Caco-2 (cell line): ENCODE measurements at places on chromosomes 6 and 20.

DNA sequence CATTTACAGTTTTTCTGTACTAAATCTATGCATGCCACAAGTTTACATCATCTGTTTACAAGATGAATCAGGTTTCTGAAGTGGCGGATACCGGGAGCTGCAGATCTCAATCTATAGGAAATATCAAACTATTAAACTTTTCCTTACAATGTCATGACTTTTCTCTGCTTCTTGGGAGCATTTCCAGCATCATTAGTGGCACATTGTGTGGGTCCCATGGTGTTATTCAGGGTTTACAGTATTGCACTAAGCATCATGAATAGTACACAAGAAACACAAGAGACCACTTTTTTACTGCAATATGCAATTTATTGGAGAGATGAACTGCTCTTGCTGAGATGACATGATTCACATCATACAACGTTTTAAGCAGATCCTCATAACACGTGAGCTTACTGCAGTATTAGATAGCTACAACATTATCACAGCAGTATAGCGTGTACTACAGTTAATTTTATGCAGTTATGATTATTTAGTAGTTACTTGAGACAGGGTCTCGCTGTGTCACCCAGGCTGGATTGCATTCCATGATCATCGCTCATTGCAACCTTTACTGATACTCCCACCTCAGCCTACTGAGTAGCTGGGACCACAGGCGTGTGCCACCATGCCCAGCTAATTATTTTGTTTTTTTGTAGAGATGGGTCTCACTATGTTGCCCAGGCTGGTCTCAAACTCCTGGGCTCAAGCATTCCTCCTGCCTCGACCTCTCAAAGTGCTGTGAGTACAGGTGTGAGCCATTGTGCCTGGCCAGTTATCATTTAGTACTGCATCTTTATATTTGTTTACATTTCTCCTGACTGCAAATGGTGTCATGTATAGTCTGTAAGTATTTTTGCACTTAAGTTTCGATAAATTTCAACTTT, 18.4 kb downstream of the BLTP3A start:
- DNase-seq = no peak

DNA sequence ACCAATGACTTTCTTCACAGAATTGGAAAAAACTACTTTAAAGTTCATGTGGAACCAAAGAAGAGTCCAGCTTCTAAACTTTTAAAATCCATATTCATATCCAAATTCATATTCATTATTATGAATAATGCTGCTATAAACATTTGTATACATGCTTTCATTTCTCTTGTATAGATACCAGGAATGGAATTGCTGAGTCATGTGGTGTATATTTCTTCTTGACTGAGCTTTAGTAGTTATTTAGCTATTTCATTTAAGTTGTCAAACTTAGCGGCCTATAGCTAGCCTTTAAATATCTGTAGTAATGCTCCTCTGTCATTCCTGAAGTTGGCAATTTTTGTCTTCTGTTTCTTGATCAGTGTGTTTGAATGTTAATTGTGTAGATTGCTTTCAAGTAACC, 19.8 kb upstream of the SMIM28 start:
- DNase-seq = no peak

- DNase-seq = peak; percentile 35
Measured at GRCh38 chr6:53829698-53830221, 35.0 kb downstream of the LRRC1 start.

DNA sequence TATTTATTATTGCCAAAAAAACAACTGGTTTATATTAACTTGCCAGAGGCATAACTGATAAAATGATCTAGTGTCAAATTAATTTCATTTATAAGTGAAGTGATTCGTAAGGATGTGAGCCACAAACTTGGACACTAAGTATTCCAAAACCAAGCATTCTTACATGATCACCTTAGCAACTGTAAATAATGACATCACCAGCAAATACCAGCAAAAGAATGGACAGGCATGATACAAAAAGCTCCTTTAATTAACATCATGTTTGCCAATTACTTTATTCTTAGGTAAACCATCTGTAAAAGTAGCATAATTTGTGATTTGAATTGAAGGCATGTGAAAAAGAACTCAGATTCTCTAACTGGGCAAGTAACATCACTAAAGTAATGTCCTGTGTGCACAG, 17.2 kb upstream of the FNDC1 start:
- DNase-seq = no peak

- no peak for DNase-seq
Measured at GRCh38 chr6:80280262-80281010, 174.0 kb downstream of the BCKDHB start.

DNA sequence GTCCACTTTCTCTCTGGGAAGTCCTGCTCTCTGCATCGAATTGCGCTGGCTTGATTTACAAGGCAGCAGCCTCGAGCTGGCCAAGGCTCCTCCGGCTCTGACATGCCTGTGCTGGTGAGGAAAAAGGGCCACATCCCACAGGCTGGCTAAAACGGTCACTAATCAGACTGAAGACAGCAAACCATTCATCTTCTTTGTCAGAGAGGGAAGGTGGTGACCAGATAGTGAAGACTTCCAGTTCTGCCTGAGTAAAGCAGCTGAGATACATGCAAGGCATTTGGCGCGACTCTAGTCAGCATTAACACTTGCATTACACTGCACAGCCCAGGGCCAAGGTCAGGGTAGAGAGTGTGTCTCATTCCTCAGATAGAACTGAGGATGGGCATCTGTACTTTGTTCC, 203.2 kb upstream of the MAP3K7 start:
- no peak for DNase-seq

- peak; percentile 93 for DNase-seq
Measured at GRCh38 chr6:168088161-168089053, 9.4 kb upstream of the FRMD1 start.

GRCh38 chr6:32086661-32087573, 22.2 kb downstream of the TNXB start:
- no peak for DNase-seq

- DNase-seq = no peak
Measured at GRCh38 chr6:129242546-129242945, 359.6 kb downstream of the LAMA2 start.

DNA sequence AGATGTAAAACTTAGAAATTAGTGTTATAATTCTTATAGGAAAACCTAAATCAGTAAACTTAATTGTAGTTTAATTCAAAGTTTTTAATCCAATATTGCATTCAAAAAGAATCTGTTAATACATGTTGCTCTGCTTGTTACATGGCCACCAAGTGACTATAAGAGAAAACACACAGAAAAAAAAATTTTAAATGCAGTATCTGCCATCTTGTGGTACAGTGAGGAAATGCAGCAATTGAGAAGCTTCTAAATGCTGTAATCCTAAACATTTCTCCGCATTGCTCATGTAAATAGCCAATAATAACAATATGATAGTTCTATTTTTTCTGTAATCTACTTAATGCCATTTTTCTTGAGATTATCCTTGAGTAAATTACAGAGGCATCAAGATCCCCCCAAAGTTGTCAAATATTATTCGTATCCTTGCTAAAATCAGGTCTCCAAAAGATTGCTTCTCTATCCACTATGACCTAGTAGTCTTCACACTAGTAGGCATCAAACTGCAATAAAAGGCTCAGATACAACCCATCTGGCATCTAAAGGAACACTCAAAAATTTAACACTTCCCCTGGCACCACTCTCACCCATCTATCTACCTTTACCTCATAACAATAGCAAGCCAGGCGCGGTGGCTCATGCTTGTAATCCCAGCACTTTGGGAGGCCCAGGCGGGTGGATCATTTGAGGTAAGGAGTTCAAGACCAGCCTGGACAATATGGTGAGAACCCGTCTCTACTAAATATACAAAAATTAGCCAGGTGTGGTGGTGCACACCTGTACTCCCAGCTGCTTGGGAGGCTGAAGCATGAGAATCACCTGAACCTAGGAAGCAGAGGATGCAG, 34.6 kb downstream of the HDAC2 start:
- peak; percentile 48 for DNase-seq

DNA sequence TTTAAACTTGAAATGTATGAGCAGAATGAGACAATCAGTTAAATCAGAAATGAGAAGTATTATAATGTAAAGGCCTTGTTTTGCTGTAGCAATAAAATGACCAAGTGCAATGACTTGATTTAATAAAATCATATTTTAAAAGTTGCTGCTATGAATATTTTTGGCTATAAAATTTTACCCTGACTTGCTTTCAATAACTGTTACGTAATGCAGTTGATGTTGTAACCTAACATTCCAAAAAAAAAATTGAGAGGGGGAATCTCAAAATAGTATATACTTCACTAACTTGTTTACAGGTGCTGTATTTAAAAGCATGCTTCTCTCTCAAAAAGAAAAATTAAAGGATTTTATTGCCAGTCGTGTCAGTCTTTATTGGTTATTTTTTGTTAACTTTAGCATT, 71.6 kb upstream of the ADGRF4 start:
- no peak for DNase-seq

GRCh38 chr6:85576476-85576875, 17.2 kb downstream of the SNX14 start:
- no peak for DNase-seq

- no peak for DNase-seq
Measured at GRCh38 chr20:23513164-23513563, 22.2 kb downstream of the CST8 start.

- no peak for DNase-seq
Measured at GRCh38 chr6:162154001-162154400, 573.6 kb downstream of the PRKN start.

DNA sequence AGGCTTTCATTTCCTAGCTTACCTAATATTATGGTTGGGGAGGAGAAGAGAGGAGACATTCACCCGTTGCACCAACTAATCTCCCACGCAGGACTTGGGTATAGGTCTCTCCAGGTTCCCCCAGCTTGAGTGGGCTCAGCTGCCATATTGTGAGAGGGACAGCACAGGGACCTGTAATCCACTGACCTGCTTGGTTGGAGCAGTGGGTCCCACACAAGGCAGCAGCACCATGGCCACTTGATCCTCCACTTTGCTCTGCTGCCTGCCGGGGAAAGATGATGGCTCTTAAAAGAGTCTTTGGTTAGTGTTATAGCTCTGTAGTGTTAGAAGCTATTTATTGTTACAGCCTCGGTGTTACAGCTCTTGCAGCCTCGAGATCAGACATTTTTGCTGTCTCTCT, 22.5 kb upstream of the ECHDC1 start:
- DNase-seq = no peak

GRCh38 chr20:24955045-24955444, 6.0 kb downstream of the CST7 start:
- no peak for DNase-seq

DNA sequence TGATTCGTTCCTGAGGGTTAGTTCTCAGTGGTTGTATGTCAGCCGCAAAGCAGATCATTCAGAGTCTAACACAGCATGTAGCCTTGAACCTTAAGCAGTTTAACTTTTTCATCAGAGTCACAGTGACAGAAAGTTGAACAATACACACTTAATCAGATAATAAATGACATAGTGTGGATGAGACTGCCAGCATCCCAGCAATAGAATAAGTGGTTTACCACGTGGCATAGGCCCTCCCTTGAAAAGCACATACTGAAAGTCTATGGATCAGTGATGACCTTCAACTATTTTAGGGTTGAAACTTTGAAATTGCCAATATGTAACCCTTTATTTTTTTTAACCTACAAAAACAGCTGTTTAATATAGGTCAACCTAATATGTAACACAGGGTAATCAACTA, 265.3 kb downstream of the ARHGAP18 start:
- DNase-seq = no peak

- no peak for DNase-seq
Measured at GRCh38 chr6:11718463-11718862, 60.1 kb downstream of the ADTRP start.

- no peak for DNase-seq
Measured at GRCh38 chr20:20489054-20489453, 121.2 kb downstream of the INSM1 start.

DNA sequence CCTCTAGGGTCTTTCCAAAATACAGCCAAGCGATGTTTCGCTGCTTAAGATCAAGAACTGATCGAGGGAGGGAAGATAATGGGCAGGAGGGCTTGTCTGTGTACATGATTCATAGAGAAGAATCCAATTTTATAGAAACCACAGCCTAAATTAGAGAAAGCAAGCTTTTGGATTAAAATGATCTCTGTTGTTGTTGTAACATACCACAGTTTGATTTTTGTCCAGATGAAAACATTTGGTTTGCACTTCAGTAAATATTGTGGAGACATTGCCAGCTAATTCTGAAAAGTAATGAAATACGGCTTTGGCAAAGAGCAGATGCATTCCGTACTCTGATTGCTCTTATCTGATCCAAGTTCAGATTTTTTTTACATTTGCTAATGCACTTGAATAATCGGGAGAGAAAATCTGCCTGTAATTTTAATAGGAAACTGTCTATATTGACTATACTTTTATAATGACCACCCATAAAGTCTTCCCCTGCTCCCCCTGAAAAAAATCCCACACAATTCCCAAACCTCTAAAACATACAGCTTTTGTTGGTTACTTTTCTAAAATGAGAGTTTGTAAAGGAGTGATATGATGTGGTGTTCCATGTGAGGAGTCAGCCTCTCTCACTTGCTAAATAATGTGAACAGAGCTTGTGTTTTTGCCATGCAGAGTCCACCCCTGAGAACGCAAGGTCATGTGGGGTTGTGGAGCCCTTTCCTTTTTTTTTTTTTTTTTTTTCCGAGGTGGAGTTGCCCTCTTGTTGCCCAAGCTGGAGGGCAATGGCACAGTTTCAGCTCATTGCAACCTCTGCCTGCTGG, 199.9 kb downstream of the DTNBP1 start:
- no peak for DNase-seq

DNA sequence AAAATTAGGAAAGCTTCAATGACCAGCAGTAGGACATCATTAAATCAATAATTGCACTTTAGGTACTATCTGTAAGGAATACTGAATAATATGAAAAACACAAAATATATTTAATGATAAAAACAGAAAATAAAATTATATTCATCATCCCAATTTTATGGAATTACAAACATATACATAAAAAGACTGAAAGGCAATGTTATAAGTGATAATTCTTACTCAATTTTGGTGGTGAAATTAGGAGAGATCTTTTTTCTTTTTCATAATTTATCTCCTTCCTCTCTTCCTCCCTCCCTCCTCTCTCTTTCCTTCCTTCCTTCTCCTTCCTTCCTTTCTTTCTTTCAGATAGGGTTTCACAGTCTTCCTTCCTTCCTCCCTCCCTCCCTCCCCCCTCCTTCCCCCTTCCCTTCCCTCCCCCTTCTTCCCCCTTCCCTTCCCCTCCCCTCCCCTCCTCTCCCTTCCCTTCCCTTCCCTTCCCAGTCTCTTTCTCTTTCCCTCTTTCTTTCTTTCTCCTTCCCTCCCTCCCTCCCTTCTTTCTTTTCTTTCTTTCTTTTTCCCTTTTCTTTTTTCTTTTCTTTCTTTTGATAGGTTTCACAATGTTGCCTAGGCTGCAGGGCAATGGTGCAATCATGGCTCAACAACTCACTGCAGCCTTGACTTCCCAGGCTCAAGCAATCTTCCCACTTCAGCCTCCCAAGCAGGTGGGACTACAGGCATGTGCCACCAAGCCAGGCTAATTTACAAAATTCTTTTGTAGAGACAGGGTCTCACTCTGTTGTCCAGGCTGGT, 36.8 kb downstream of the RSPH3 start:
- DNase-seq = no peak

DNA sequence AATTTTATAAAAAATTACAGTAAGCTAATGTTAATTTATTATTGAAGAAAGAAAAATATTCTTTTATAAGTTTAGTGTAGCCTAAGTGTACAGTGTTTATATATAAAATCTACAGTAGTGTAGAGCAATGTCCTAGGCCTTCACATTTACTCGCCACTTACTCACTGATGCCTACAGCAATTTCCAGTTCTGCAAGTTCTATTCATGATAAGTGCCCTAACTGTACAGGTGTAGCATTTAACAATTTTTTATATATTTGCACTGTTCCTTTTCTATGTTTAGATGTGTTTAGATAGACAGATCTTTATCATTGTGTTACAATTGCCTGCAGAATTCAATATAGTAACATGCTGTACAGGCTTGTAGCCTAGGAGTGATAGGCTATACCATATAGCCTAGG, 80.1 kb upstream of the HDAC2 start:
- DNase-seq = no peak
